ENCODE measurements at places on chromosomes 4 and X. TPM values are rescaled to one million over a fixed set of nuclear protein-coding genes. Genes with fewer than 3 reads are reported as not detected.

The ITIH6 gene
- not detected for total RNA-seq

DNA sequence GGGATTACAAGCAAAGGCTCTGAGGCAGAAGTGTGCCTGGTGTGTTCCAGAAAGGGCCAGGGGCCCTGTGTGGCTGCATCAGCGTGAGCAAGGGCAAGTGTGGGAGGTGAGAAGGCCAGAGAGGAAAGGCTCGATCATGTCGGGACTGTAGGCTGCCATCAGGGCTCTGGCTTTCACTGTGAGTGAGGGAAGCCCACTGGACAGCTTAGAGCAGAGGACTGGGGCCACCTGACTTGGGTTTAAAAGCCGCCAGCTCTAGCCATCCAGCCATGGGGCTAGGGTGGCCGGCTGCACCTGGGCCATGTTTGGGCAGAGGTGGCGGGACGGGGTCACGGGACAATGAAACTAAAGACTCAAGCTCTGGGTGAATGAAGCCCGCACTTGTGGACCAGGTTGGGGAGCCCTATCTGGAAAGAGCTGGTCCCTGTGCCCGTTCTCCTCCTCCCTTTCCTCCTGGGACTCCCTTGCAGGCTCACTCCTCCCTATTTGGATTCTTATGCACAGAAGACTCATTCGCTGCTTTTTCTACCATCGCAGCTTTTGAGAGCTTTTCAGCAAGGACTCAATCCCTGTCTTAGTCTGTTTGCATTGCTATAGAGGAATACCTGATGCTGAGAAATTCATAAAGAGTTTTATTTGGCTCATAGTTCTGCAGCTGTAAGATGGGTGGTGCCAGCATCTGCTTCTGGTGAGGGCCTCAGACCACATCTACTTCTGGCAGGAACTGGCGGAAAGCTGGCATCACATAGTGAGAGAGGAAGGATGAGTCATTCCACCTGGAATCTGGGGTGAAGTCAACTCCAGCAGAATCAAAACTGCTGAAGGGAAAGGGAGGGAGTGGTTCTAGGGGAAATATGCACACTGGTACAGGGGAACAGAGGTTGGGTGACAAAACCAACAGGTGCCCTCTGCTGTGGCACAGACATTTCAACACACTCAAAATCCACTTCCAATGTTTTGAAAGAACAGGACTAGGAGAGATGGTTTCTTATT lies 15.3 kb downstream of the CTAG1B start:
- no peak for DNase-seq

DNA sequence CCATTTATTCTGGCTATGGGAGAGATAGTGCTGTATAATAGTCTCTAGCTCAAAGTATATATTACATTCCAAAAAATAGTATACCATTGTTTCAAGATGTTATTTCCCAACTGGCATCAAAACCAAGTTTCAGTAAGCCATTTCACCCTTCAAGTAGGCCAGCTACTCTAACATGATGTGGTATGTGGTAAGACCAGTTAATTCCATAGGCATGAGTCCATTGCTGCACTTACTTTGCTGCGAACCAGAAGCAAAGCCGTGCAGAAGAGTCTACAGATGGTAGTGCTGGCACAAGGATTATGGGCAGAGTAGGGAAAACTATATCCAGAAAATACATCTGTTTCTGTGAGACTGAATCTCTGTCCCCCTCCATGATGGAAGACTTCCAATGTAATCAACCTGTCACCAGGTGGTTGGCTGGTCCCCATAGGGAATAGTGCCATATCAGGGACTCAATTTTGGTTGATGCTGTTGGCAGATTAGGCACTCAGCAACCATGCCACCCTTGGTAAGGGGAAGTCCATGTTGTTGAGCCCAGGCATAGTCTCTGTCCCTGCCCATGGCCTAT lies 49.8 kb upstream of the HSD17B10 start:
- DNase-seq: no peak

DNA sequence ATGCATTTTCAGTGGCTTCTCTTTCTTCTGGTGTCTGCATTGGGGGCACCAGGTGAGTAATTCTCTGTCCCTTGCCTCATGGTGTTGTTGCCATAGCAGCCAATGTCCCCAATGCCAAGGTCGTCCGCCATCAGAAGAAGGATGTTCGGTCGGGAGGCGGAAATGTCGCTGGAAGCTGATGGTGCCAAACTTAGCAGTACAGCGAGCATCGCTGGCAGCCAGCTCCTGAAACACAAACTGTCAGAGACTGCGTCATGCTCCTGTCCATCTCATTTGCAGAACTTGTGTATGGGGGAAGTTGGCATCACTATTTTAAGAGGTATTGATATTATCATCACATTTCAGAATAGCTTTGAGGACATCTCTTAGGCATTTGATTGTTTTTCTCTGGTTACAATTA lies 29.1 kb upstream of the ARSD start:
- no peak for DNase-seq
